ENCODE measurements at places on chromosomes 7 and 10.

GRCh38 chr7:99142727-99143520 is 984 bp downstream of the SMURF1 start:
- peak; percentile 46 for DNase-seq

GRCh38 chr10:57699944-57700343 is 567.8 kb downstream of the IPMK start:
- no peak for DNase-seq

GRCh38 chr7:149500201-149500600 is 2.6 kb upstream of the ZNF746 start:
- no peak for DNase-seq

- DNase-seq, result no peak
Measured at GRCh38 chr10:53127686-53128085, 355.1 kb upstream of the MBL2 start.

- DNase-seq, result peak; percentile 18
Measured at GRCh38 chr10:21522631-21523406, 2.7 kb downstream of the SKIDA1 start.

DNA sequence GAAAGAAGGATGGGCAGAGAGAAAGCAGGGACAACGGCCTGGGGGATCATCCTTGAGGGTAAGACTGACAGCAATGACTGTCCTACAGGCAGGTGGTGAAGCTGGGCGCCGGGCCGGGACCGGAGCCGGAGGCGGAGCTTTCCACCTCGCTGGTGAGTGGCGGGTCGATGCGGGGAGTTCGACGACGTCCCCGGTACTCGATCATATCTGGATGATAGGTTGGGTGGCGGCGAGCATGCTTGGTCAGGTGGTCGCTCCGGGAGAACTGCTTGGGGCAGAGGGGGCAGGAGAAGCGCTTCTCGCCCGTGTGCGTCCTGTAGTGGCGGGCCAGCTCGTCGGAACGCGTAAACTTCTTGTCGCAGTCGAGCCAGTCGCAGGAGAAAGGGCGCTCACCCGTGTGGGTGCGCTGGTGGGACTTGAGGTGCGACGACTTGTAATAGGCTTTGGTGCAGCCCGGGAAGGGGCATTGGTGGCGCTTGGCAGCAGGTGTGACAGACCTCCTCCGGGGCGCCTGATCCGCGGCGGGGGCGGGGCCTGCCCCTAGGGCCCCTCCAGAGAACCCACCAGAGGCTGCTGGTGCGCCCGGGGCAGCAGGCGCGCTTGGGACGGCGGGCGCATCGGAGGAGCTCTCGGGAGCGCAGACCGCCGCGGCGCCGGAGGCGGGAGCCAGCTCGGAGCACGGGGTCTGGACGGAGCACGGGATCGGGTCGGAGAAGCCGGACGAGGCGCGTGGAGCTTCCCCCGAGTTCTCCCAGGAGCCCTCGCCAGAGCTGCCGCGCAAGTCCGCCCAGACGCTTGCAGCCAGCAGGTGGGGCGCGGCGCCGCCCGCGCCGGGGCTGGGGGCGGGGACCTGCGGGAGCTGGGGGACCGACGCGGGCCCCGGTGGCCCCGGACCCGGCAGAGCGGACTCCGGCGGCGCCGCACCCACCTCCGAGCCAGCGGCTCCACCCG is 752 bp downstream of the KLF14 start:
- DNase-seq, result peak; percentile 67

DNA sequence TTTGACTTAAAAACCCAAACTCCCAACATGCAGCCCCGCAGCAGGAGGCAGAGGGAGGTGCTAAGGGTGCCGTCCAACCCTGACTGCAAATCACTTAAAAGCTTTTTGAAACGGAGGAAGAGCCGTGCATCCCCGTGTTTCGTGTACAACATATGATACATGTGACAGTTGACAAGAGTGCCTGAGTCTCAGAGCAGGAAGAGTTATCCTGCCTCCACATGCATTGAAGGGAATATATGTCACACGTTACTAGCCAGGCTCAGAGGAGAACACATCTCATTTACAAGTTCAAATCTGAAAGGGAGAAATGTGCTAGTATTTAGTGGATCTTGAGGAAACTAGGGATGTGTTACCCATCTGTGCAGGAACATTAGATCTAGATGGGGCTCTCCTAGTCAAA is 69.9 kb downstream of the SDK1 start:
- DNase-seq, result no peak

- DNase-seq, result no peak
Measured at GRCh38 chr7:99380032-99380822, 5.7 kb downstream of the ARPC1B start.

- no peak for DNase-seq
Measured at GRCh38 chr10:36574207-36574606, 551.2 kb upstream of the ANKRD30A start.

GRCh38 chr7:101302641-101303101 is 18.9 kb downstream of the IFT22 start:
- DNase-seq, result peak; percentile 64

- DNase-seq, result no peak
Measured at GRCh38 chr10:118823256-118823907, 68.6 kb upstream of the CACUL1 start.

GRCh38 chr10:92208157-92208720 is 82.6 kb downstream of the CPEB3 start:
- DNase-seq, result no peak

DNA sequence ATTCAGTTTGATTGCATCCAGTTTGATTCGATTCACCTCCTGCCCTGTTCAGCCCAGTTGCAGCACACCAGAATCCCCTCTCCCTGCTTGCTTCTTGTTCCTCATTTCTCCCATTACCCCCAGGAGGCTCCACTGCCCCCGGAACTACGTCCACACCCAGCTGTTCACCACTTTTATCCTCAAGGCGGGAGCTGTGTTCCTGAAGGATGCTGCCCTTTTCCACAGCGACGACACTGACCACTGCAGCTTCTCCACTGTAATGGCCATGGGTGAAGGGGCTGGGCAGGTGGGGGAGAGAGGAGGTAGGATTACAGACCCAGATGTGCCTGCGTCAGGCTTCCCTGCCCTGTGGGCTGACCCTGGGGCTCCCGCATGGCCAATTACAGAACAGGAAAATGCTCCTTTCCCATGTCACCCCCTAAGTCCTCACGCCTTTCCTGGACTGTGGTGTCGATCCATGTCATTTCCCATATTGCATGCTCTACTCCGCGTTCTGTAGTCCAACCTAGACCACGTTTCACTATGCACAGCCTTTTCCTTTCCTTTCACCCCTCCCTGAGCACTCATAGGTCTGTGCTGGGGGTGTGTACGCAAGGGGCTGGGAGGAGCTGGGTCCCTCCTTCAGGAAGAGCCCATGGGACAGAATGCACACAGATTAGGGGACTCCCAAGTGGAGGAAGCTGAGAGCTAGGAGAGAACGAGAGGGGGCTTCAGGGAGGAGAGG is 8.2 kb downstream of the GHRHR start:
- no peak for DNase-seq

GRCh38 chr10:127293640-127294039 is 97.2 kb upstream of the INSYN2A start:
- no peak for DNase-seq

GRCh38 chr10:7444551-7445121 is 33.8 kb upstream of the SFMBT2 start:
- peak; percentile 8 for DNase-seq

DNA sequence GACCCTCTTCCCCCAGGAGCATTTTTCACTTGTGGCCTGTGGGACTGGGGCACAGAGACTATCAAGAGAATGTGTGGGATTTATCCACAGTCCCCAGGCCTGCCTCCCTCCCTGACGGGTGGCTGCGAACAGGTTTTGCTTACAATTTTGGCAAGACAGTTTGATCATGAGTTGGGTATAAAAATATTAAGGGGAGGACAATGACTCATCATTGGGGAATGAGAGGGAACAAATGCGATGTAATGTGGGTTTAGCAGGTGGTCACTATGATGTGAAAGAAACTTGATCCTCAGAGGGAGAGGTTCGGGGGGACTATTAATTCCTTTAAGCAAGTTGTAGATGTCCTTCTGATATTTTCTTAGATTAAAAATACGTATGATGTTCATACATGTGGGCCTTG is 52.2 kb downstream of the EMX2 start:
- no peak for DNase-seq

- DNase-seq, result no peak
Measured at GRCh38 chr10:83050815-83051214, 1088.5 kb upstream of the GHITM start.

DNA sequence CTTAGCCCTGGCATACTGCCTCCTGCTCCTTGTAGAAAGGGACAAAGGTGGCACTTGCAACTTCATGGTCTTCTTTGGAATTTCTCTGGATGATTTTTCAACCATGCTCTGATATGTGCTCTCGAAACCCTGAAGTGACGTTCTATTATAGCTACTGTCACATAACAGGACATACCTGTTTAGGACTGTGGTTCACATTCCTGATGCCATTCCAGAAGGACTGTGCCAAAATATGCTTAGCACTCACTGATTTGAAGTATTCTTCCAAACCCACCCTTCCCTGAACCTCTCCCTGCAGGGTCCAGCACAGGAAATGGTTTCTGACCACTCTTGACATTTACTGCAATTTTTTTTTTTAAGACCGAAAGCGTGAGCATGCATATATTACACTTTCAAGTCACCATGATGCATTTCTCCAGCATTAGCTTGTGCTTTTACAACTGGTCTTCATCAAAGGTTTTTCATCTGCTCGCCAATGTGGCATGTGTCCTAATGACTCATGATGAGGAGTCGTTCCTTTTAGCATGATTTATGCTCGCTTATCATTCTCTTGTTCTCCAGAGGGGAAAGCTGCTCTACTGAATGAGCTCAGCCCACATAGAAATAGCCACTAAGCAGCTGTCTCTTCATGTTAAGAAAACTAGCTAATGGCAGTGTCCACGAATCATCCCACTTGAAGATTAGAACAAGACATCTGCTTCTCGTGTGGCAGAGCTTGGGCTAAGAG is 135.2 kb downstream of the ADAM12 start:
- no peak for DNase-seq

GRCh38 chr10:96511044-96511945 is 2.4 kb downstream of the TLL2 start:
- peak; percentile 39 for DNase-seq

DNA sequence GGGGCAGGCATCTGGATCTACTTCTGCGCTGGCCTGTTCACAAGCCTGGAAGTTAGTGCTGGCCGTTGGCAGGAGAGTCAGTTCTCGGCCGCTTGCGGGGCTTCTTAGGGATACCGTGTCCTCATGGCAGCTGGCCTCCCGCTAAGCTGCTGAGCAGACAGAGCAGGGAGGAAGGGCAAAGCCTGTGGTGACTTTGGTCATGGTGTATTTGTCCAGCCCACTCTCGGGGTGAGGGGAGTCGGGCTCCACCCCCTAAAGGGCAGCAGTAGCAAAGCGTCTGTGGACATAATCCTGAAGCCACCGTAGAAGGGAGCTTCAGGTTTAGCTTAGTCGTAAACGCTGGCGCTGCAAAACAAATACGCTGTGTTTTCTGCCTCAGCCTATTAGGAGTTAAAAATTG is 12.2 kb downstream of the UBE3C start:
- peak; percentile 17 for DNase-seq

GRCh38 chr7:54090652-54091213 is 451.4 kb upstream of the VSTM2A start:
- DNase-seq, result no peak

DNA sequence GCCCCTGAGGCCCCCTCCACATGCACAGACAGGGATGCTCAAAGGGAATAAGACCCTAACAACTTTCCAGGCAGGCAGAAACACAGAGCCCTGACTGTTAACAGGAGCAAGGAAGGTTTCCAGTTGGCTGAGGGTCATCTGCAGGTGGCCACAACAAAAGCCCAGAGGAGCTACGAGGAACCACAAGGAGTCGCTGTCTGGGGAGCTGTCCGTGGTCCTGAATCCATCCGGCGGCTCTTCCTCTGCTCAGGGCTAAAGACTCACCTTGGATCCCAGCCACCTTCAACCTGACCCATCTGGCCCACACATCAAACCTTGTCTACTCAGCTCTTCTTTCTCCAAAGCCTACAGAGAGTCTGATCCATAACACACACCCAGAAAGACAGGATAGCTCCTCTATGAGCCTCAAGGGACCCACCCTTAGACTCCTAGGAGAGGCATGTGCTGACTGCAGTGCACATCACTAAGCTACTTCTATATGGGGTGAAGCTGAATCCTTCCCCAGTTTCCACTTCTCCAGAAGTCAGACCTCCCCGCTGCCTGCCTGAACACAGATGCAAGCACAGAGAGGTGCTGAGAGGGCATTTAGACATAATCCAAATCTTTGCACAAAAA is 104.0 kb downstream of the SLIT1 start:
- DNase-seq, result peak; percentile 69

GRCh38 chr10:60384708-60385398 is 4.8 kb downstream of the ANK3 start:
- no peak for DNase-seq

DNA sequence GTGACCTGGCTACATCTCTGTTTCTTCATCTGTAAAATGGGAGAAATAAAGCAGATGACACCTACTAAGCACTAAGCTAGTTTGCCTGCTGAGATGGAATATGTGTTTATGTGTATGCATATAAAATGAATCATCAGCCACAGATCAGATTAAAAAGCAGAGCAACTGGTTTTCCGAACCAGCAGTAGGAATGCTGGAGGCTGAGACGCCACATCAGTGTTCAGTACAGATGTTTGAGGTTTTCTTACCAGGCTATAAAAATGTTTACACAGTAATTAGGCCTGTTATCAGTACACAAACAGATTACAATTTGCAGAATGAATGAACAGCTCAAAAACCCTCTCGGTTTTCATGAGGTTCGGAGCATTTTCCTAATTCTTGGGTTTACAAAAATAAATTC is 85.8 kb downstream of the CALN1 start:
- DNase-seq, result no peak

GRCh38 chr7:107044347-107045194 is at the start of gene PRKAR2B:
Gene PRKAR2B, plus strand, starts transcription at chr7:107044705. Its CDS starts 203 bp downstream, at chr7:107044908.
- peak; percentile 83 for DNase-seq

DNA sequence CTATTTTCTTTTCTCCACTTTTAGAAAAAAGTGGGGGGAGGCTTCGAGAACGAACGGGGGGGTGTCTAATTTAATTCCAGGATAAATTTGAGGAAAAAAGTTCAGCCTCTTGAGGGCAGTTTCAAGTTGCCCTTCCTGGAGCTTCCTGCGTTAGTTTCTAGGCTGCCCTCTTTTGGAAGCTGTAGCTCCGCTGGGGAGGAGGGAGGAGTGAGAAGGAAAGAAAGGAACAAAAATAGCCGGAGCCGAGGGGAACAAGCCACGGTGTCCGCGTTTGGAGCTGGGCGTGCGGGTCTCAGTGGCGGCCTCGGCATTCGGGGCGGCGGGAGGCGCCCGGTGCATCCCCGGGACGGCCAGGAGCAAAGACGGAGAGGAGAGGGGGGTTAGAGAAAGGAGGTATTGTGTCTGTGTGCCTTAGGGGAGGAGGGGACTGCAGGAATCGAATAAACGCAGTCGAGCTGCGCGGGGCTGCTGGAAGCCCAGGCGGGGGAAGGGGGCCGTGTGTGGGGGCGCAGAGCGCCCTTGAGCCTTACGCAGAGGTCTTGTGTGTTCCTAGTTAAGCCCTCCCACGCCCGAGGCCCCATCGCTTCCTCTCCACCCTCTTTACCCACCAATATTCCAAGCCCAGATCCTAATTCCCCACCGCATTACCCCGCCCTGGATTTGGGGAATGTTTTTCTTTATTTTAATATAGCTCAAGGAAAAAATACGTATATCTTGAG is 2.0 kb upstream of the TNRC18 start:
- peak; percentile 98 for DNase-seq

GRCh38 chr7:92306153-92306552 is 60.4 kb downstream of the ANKIB1 start:
- no peak for DNase-seq

GRCh38 chr10:13808556-13809391 is 222.0 kb downstream of the PRPF18 start:
- no peak for DNase-seq

- no peak for DNase-seq
Measured at GRCh38 chr10:962342-962741, 25.9 kb upstream of the GTPBP4 start.

Measured in right kidney (tissue), 9 donors.